ENCODE measurements at places on chromosomes 6 and 20.

DNA sequence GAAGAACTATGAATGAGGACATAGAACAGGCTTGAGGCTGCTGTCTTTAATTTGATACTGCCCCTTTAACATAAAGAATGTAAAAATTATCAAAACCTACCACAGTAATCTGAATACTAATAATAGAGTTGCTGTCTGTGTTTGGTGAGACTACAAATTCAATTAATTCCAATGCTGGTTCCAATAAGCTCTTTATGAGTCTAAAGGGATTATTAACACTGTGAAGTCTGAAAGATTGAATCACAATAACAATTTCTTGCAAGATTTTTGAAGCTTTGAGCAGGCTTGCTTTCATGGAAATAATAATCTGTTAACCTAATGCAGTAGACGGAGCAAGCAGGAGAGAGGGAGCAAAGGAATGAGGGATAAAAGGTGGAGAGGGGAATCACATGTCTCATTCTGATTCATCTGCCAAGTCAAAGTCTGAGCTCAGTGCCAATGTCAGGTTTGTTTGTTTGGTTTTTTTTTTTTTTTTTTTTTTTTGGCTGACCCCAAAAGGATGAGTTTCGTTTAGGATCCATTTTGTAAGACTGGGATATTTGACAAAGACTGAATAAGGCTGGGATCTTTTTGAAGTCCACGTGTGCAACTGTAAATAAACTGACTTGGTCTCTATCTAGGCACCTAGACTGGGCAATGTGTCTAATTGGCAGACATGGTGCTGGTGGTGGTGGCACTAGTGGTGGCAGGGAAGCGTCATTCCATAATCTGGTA, 211.6 kb downstream of the RNF144B start:
- DNase-seq = no peak

DNA sequence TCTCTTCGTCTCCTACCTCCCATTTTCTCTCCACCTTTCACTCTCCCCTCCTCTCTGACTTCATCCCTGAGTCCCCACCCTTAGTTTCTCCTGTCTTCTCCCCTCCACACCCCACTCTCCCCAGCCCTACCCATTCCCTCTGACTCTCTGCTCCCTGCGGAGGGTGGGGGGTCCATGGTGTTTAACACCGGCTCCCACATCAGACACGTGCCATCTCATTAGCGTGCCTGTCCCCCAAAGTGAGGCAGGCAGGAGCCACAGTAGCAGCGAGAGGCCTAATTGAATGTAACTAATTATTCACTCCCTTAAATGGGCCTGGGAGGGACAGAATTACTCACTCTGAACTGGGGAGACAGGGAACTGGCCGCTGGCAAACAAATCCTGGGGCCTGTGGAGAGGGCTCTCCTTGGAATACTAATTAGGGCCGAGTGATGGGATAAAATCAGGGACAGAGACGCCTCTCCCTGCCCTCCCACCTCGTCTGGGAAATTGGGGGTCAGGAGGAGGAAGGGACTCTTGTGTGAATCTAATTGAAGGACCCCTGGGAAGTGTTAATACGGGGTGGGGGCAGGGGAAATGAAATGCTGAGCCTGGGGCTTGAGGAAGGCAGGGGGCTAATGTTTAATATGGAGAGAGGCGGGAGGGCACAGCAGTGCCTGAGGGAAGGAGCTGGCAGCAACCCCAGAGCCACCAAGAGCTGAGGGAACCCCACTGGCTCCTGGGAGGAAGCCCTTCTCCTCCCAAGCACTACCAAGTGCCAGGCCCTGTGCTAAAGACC, 17.9 kb downstream of the CD40 start:
- DNase-seq = no peak

GRCh38 chr6:44712353-44713111, 325.0 kb downstream of the CDC5L start:
- no peak for DNase-seq

- no peak for DNase-seq
These were observed 29.7 kb upstream of the RNF24 start for GRCh38 chr20:4045082-4045481.

- DNase-seq = no peak
These were observed 40.2 kb downstream of the SASH1 start for GRCh38 chr6:148382861-148383260.

GRCh38 chr6:144033816-144034735, 26.0 kb upstream of the PLAGL1 start:
- no peak for DNase-seq

GRCh38 chr6:52611833-52612232, 35.0 kb upstream of the TRAM2 start:
- no peak for DNase-seq

- no peak for DNase-seq
These were observed 133.3 kb downstream of the WDR27 start for GRCh38 chr6:169568314-169569087.

DNA sequence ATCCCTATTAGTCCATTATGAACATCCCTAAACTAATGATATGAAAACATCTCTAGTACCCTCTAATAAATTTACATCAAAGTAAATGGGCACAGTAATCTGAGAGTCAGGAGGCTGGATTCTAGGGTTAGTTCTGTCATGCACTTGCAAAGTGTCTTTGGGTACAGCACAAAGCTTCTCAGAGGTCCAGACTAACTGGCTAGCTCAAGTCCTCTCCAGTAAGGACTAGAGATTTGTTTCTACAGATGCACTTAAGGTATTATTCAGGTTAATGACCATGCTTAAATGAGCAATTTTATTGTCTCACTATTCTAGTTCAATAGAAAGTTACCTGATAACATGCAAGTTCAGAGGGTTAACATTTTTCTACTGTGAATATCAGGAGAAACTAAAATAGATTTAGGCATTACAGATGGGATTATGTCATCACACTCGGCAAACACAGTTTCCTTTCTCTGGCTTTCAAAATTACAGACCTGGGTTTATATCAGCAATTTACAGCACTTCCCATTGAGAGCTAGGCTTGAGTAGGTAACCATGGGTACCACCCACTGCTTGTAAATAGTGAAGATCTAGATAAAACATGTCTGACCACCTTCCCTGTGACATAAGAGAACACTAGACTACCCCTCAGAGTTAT, 402.9 kb upstream of the RUNX2 start:
- no peak for DNase-seq

GRCh38 chr6:36978421-36979346, 7.3 kb downstream of the MTCH1 start:
- no peak for DNase-seq

GRCh38 chr6:23213651-23214050, 644.3 kb downstream of the HDGFL1 start:
- DNase-seq = no peak

DNA sequence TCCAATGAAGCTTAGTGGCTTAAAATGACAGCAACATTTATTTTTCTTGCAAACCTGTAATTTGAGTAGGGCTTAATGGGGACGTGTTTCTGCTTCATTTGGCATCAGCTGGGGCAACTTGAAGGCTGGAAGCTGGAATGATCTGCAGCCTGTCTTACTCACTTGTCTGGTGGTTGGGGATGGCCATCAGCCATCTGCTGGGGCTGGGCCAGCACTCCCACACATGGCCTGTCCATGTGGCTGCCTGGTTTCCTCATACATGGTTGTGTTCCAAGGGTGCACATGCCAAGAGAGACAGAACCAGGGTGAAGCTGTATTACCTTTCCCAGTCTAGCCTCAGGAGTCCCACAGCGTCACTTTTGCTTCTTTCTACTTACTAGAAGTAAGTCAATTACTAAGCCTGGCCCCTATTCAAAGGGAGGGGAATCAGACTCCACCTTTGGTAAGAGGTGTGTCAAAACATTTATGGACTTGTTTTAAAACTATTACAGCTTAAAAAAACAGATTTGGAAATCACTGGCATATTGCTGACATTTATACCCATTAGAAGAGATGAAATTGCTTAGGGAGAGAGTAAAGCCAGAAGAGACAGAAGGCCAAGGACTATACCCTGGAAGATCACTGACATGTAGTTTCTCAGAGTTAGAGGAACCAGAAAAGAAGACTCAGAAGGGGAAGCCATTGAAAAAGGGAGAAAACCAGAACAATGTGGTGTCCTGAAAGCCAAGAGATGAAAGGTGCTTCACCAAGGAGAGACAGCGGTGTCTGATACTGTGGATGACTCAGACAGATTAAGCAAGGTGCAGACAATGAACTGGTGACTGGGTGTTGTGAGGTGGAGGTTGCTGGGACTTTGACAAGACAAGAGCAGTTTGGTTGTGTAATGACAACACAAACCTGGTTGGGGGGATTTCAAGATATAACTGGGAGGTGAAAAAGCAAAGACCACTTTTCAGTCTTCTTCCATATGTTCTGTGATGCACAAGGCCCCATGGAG, 345.2 kb downstream of the GJA1 start:
- DNase-seq = peak; percentile 16

DNA sequence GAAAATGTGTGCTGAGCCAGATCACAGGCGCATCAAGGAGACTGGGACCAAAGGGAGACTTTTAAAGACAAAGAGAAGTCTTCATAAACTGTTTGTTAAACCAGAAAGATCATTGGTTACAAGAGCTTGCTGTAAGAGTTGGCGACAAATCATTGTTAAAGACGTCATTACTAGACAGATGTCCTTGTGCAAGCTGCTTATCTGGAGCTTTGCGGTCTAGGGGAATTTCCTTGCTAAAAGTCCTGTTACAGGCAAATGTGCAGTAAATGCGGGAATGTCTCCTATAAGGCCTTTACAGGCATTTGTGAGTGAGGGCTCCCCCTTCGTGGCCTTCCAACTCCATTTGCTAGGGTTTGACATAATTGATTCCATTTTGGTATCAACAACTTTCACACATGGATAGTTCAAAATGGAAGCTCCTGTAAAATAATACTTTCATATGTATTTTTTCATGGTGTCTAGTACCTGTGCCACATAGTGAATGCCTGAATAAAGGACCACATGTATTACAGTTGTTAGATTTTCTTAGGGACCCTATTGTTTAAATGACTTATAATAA, 362.4 kb downstream of the UTRN start:
- DNase-seq = no peak

DNA sequence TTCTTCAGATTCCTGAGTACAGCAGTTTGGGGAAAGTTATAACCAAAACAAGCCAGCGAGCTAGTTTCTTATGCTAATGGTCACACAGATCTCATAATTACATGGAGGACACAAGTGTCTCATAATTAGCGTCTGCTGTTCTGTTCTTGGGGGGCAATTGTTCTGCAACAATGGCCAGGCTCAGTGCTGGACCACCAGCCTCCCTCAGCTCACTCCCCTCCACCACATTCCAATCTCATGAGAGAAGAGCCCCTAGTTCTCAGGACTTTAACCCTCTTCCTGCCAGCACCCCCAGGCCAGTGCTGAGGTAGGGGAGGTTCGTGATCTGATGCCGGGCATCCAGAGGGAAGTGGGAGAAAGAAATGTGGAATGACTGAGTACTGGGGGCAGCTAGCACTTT, 20.2 kb upstream of the TOX2 start:
- DNase-seq = no peak

- no peak for DNase-seq
These were observed 1.1 kb upstream of the KLHL32 start for GRCh38 chr6:96923400-96923799.

- DNase-seq = no peak
These were observed 3.9 kb downstream of the OTOR start for GRCh38 chr20:16752082-16752481.

DNA sequence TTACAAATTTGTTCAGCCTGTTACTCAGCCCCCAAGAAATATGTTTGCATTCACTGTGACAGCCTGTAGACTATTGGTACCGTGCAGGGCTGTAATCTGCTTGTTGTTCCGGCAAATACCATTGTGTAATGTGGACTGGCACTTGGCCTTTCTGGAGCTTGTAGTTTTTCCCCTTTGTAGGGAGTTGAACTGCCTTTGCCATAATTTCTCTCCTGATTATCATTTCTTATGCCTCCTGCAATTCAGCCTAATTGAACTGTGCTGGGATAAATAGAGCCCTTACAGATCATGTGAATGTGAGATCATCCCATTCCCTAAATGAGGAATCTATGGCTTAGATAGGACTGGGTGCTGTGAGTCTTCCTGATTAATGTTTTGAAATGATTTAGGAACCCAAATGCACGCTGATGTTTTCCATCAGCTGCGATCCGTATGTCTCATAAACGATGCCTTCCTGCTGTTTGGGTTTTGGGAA, 185.1 kb downstream of the JARID2 start:
- no peak for DNase-seq

DNA sequence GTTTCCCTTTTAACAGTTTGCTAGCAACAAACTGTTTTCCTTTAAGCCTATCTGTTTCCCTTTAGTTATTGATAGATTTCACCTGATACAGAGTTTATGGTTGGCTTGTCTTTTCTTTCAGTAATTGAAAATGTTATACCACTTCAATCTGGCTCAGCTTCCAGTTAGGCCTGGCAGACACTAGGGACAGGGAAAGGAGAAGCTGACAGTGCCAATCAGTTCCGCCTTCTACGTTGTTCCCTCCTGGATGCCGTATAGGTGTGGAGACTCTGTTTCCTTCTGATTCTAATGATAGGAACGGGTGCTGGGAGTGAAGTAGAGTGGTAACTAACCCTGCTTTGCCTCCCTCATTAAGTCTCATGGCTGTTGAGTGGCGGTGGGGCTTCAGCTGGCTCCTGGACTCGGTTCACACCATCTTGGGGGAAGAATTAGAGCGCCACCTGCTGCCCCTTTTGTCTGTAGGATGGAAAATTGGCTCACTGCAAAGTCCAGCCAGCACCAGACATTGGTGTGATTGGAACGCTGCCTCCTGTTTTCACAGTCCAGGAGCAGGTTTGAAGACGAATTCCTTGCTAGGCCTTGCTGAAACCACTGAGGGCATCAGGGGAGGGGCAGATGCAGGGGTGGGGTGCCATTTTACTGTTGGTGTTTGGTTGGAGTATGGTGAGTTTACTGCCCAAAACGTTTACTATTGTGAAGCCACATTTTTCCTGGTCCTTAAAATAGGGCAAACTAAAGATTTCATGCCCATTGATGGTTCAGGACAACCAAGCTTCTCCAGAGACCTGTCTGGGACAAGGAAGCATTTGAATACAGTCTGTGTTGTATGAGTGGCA, 1729.5 kb downstream of the GRIK2 start:
- DNase-seq = peak; percentile 79

- DNase-seq = no peak
These were observed 184.6 kb downstream of the SMOC2 start for GRCh38 chr6:168625602-168626001.

DNA sequence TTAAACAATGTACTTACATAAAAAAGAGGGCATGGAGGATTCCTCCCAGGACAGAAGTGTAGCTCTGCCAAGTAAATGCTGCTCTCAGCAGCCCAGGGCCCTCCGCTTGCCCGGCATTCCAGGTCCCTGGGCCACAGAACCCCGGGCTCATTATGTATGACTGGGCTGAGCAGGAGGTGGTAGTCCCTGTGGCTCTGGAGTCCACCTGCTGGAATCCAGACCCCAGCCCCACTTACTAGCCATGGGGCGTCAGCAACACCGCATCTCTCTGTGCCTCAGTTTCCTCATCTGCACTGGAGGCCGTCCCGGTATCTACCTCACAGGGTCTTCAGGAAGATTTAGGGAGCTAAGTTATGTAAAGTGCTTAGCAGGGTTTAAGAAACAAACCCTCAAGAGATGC, 55.4 kb downstream of the PSMG4 start:
- no peak for DNase-seq
